Substantia nigra (tissue), 51 donors: ENCODE measurements at places on chromosomes 12 and 14.

DNA sequence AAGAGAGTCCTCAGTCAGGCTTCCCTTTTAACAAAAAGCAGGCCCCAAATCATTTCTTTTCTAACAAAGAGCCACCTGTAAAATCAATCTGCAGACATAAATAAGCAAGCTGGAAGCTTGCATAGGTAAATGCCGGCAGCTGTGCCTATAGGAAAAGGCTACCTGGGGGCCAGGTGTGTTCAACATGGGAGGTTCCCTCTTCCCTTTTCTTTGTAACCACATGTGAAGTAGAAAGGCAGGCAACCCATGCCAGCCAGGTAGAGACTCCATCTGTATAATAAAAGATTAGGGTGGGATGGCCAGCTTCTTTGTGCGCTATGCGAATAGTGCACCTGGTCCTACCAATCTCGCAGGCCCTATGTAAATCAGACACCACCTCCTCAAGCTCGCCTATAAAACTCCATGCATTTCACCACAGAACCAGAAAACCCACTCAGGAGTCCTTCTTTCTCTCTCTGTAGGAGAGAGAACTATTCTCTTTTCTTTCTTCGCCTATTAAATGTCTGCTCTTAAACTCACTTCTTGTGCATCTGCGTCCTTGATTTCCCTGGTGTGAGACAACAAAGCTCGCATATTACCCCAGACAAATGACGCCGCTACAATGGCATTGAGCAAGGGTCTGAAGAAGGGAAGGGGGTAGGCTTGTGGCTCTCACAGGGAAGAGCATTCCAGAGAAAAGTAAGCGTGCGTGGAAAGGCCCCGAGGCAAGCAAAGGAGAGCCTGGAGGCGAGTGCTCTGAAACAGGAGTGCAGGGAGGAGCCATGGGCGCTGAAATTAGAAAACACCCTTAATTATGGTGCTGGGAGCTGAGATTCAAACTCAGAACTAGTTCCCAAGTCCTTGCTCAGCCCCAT lies 67.2 kb downstream of the TTC9 start:
- DNase-seq = no peak

DNA sequence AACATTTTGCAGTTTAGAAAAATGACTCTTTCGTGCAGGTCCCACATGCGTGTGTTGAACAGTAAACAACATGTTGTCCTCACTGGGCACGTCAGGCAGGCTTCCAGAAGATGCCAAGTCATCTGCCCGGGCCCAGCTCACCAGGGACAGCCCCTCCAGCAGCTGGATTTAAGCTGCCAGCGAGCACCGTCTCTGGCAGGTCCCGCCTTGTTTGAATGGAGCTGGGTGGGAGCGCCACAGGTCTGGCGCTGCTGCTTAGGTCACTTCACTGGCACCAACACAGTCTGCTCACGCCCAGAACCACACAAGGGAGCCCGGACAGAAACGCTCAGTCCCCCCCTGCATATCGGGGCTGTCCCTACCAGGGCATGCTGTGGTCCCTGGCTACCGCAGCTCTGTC lies 33.1 kb upstream of the MMP17 start:
- DNase-seq = no peak

- no peak for DNase-seq
Measured at GRCh38 chr12:25254271-25254880, 3.6 kb upstream of the KRAS start.

DNA sequence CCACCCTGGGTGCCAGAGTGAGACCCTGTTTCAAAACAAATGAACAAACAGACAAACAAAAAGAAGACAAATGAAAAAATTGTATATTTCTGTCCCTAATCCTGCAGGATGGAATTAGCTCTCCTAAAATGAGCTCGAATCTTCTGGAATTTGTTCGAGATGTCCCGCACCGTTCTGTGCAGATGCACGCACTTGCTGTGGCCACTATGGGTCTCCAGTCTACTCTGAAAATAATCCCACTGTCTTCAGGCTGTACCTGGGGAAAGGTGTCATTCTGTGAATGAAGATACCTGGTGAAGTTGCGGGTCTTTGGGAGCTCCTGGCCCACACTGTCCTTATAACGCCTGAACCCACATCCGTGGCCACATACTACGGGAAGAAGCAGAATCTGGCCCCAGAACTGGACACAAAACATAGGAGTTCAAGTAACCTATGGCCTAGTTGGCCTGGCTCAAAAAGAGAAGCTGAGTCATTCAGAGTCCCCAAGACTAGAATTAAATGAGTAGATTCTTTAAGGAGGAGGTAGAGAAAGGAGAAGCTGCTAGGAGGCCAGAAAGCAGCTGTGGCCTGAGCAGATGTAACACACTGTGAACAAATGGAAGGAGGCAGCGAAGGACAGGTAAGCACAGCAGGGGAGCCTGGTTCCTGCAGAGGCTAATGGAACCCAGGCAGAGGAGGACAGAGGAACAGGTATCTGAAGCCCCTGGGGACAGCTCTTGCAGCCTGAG lies 108.6 kb downstream of the FOXN3 start:
- no peak for DNase-seq

DNA sequence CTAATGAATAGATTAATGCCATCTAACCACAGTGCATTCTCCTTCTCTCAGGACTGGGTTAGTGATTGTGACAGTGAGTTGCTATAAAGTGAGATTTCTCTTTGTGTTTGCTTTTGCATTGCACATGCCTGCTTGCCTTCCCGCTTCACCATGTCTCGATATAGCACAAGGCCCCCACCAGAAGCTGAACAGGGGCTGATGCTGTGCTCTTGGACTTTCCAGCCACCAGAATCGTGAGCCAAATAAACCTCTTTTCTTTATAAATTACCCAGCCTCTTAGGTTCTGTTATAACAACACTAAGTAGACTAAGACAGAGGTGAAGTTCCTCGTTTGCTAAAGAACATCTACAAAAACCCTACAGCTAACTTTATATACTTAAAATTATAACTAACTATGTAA lies 173.0 kb downstream of the KIF26A start:
- no peak for DNase-seq

- DNase-seq = no peak
Measured at GRCh38 chr12:57817261-57817989, 1.1 kb downstream of the AVIL start.

DNA sequence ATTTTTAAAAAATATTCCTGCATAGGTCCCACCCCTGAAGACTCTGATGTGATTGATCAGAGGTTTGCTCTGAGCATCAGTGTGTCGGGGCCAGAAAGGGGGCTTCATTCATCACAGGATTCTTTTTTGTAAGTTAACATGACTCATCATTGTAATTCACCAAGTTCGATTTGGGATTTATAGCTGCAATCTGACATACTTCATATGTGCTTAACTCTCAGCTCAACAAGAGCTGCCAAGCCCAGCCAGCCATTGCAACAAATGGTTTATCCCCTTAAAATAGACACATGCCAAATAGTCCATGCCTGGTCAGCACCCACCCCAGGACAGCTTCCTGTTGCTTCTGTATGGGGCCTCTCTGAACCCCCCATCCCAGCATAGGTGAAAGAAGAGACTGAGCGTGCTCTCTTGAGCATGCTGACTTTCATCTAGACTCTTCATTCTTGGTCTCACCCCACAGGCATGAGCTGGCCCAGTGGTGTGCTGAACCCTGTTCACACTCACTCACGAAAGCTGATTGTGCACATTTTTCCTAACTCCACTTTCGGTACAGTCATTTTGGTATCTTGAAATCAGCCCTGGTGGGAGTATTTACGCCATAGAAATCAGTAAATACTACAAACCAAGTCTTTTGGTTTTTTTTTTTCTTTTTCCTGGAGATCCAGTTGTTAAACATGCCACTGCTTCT lies 101.4 kb downstream of the STAB2 start:
- DNase-seq = no peak

- DNase-seq = no peak
Measured at GRCh38 chr12:106082216-106083175, 56.3 kb downstream of the NUAK1 start.

GRCh38 chr14:66360366-66360926 lies 125.7 kb upstream of the CCDC196 start:
- DNase-seq = no peak

DNA sequence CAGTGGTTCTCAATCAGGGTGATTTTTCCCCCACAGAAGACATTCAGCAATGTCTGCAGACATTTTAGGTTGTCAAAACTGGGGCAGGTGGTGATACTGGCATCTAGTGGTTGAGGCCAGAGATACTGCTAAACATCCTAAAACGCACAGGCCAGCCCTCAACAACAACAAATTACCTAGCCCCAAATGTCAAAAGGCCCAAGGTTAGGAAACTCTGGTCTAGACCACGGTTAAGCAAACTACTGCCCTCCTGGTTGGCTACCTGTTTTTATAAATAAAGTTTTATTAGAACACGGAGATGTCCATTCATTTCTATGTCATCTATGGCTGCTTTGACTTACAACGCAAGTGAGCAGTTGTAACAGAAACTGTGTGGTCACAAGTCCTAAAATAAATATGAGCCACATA lies 186.7 kb downstream of the EFCAB11 start:
- DNase-seq = no peak

DNA sequence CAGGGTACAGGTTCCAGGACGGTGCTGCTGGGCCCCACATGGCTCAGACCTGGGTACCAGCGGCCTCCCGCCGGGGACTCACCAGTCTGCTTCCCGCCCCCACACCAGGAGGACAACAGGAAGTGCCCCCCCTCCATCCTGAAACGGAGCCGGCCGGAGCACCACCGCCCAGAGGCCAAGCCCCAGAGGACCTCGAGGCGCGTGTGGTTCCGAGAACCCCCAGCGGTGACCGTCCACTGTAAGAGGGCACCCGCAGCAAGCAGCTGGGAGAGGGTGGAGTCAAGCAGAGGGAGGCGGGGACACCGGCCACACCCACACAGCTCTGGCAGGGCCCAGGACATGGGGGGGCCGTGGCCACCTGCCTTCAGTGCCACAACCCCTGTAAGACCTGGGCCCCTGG lies 8.1 kb downstream of the C14orf180 start:
- DNase-seq = no peak

GRCh38 chr12:58640314-58640713 lies 280.0 kb downstream of the LRIG3 start:
- DNase-seq = no peak

- DNase-seq = no peak
Measured at GRCh38 chr12:17588968-17589367, 501.0 kb downstream of the RERGL start.

GRCh38 chr12:116950628-116951325 lies 40.0 kb downstream of the FBXW8 start:
- DNase-seq = no peak

DNA sequence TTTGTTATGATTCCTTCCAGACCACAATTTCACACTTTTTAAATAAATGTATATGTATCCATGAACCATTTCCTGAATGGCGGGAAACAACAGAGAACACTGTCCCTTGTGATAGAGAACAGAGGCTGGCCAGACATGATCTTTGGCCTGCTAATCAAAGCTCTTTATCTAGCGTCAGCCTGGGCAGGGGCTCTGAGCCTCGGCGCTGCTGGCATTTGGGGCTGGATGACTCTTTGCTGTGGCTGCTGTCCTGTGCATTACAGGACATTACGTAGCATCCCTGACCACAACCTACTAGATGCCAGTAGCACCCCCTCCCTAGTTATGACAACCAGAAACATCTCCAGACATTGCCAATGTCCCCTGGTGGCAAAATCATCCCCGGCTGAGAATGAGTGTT lies 77.7 kb downstream of the DNAH10 start:
- no peak for DNase-seq

DNA sequence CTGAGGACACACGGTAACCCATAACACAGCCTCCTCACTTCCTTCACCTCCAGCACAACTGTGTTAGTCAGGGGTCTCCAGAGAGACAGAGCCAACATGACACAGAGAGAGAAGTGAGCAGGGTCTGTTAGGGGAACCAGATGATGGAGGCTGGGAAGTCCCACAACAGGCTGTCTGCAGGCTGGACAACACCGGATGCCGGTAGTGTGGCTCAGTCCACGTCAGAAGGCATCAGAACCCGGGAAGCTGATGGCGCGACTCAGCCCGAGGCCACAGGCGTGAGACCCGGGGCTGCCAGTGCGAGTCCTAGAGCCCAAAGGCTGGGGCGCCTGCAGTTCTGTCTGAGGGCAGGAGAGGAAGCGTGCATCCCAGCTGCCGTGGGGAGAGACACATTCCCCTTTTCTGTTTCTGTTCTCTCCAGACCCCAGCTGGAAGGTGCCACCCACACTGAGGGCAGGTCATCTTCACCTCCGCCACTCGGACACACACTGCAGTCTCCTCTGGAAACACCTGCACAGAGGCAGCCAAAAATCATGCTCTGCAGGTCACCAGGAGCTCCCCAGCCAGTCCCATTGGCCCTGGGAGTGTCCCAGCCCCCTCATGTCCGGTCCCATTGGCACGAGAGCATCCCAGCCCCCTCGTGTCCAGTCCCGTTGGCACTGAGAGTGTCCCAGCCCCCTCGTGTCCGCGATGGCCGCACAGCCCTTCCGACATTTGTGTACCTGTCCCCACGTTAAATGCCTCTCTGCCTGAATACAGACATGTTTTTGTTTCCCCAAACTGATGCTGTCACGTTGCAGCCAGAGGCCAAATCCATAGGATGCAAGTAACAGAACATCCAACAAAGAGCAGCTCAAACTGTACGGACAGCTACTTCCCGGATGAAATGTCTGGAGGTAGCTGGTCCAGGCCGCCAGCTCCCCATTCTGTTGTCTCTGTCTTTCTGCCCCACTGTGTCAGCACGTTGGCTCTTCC lies 7.9 kb upstream of the FBRSL1 start:
- no peak for DNase-seq

- no peak for DNase-seq
Measured at GRCh38 chr14:72554401-72554800, 339.5 kb downstream of the DPF3 start.

GRCh38 chr12:52805000-52805399 lies 8.9 kb downstream of the KRT4 start:
- DNase-seq = no peak

DNA sequence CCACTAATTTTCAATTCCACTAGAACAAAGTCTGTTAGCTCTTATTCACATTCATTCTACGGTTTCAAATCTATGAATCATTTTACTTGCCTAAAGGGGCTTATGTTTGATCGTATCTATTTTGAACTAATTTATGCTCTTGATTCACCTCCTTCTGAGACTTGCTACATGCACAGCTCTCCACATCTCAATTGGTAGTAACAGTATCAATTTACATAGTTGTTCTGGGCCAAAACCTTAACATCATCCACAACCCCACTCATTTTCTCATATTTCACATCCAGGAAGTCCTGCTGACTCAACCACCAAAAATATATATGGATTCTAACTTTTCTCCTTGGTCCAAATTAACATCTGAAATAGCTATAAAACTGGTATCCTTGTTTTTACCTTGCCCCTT lies 208.6 kb downstream of the RASSF9 start:
- no peak for DNase-seq

DNA sequence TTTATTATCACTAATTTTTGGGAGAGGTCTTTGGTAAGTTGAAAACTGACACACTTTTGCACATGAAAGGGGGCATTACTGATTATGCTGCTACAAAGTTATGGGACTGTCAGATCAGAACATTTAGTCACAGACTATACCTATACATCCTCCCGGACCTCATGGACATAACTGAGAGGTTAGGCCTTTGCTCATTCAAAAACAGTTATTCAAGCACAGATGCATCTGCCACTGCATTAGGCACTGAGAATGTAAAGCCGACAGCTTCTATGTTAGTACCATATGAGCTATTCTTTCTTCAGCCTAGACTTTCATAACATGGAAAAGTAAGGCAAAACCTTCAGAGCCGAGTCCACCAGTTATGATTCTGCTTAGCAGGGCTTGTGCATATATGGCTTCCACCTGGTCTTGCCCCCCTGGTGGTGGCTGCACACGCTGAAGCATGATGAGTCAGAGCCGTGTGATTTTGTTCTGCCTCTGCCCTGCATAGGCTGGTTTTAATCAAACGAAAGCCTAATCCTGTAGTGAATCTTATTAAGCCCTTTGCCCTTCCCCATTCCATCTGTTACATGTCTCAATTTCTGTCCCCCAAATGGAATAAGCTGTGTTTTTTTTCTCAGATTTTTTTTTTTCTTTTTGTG lies 21.8 kb upstream of the RNU6-8 start:
- DNase-seq = no peak
